ENCODE measurements at places on chromosomes 13 and 19. TPM values are rescaled to one million over a fixed set of nuclear protein-coding genes. Genes with fewer than 3 reads are reported as not detected.

DNA sequence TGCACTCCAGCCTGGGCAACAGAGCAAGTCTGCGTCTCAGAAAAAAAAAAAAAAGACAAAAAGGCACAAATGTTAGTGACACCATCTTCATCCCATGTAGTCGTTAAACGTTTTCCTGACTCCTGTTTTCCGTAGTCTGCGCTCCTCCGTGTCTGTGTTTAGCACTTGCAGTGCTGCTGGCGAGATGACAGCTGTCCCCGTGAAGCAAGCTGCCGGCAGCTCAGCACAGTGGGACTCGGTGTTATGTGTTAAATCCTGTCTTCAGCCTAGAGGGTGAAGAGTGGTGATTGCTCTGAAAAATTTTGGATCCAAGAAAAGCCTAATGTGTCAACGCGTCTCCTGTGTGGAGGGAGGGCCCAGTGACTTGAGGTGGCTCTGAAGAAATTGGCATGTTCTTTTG is 18.4 kb downstream of the UBXN6 start:
- no peak for DNase-seq

GRCh38 chr19:36100476-36100875 is 10.5 kb upstream of the OVOL3 start:
- peak; percentile 36 for DNase-seq

GRCh38 chr13:50229960-50230661 is 214.9 kb downstream of the KCNRG start:
- peak; percentile 32 for DNase-seq

Gene GZMM
- total RNA-seq, result under 0.01 TPM
